CD4-positive, alpha-beta memory T cell (primary cell): ENCODE measurements at places on chromosomes 3 and 15. TPM values are rescaled to one million over a fixed set of nuclear protein-coding genes. Genes with fewer than 3 reads are reported as not detected.

RFC4 gene
- total RNA-seq = 24.6 TPM

- DNase-seq = no peak
These were observed 148.6 kb downstream of the ATP10A start for GRCh38 chr15:25714538-25714840.

ARGFX gene
- not detected for total RNA-seq

CCR4 gene
- 99.6 TPM for total RNA-seq

- DNase-seq = no peak
These were observed 168.9 kb downstream of the MYRIP start for GRCh38 chr3:39978308-39978707.

SLC12A1 gene
- not detected for total RNA-seq

DNA sequence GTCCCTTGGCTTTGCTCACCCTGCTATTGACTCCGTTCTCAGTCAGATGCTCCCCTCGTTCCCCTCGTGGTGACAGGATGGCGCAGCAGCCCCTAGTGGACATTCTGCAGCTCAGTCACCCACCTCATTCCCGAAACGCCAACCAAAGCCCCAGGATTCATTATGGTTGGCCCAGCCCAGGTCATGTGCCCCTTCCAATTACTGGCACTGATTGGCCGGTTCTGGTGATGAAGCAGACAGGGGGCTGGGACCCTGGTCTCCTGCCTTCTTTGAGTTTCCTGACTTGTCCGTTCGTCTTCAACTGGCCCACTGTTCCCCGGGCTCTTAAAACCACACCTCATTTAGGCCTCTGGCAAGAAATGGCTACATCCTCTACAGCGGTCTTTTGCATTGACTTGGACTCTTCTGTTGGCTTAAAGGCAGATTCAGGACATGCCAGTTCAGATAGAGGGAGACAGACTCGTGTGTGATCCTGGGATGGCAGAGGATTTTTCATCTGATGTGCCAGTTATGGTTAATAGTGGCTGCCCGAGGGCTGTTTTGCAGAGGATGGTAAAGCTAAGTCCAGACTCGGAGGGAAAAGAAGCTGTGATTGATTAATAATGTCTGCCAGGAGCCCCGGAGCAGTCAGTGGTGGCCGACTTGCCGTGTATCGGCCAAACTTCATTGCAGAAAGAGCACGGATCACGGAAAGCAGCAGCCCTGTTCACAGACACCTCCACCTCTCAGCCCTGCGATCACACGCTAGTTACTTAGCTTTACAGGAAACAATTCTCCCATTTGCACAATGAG lies 37.8 kb downstream of the LSM3 start:
- DNase-seq = peak; percentile 73

DNA sequence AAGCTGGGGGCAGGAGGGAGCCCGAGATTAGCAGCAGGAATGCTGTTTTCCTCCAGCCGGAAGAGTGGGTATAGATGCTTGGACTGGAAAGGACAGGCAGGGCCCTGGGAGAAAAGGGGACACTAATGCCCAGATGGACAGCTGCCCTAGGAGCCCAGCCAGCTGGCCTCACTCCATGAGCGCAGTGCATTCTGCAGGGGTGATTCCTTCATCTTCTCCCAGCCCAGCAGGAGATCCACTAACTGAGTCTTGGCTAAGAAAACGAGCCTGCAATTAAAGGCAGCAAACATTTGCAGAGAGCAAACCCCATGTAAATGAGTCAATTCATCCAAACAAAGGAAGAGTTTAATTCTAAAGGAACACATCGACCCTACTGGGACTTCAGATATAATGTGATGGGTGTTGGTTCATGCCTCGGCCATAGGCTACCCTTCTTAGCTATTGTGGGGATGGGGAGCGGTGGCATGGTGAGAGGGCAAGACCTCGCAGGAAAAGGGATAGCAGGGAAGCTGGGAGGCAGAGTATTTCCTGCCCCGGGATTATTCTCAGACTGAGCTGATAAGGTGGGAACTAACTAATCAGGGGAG lies 13.3 kb upstream of the MINAR1 start:
- DNase-seq = no peak

PPP2R3A gene
- total RNA-seq = 0.81 TPM

GRCh38 chr3:181735911-181736310 lies 24.2 kb downstream of the SOX2 start:
- DNase-seq = no peak

DNA sequence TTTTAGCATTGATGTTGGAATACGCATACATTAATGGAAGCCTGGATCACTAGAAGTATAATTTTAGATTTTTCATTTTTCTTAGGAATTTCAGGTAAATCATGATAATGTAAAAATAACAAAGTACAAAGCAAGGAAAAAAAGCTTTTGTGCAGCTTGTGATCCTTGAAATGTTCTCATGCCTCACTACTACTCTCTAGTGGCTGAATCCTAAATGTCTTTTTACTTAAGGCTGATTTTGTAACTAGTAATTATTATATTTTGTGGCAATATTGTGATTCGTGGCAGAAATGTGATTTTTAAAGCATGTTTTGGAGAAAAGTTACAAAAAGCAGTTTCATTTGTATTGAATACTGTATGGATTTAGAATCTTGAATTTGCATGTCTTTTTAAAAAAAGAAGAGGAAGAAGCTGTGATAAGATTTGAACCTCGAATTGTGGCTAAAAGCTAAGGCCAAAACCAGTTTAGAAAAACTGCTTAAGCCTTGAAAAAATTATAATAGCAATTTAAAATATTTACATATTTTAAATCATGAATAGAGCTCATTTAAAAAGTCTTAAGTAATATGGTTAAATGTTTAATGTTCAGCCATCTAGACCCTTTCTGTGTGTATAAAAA lies 39.0 kb downstream of the U2SURP start:
- DNase-seq = no peak

- peak; percentile 26 for DNase-seq
These were observed 593.4 kb upstream of the TGFBR2 start for GRCh38 chr3:30012941-30013543.

- no peak for DNase-seq
These were observed 41.9 kb downstream of the MRPS25 start for GRCh38 chr3:15023249-15023648.

DNA sequence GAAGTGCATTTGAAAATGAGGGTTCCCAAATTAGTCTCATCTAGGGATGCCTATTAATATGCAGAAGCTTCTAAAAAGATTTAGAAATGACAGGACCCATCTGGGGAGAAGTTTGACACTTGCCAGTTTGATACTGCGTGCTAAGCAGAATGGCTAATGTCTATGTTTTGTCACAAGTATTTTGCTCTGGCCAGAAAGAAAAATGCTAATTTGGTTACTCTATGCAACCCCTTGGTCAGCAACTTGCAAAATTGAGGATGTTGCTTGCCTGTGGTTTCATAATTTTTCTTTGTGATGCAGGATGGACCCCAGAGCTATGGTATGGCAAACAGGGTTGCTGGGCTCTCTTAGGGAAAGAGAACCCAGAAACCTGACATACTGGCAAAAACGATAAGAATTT lies 148.2 kb downstream of the FMN1 start:
- no peak for DNase-seq

GRCh38 chr3:130700541-130700940 lies 46.1 kb downstream of the PIK3R4 start:
- no peak for DNase-seq

DNA sequence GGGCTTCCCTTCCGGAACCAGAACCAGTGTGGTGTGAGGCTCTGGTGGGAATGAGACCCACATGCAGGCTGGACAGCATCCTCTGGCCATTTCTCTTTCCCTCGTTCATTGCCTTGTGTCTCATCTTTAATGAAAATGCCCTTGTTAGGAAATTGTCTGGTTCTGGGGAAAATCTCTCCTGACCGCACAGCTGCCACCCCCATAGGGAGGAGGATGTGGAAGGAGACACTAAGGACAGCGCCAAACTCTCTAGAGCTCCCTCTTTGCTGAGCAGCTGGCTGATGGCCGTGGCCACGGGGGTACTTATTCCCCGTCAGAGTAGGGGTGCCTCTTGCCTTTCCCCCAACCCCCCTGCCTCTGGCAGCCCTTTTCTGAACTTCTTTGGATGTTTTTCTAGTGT lies 297.6 kb upstream of the C2CD4B start:
- no peak for DNase-seq

GRCh38 chr3:10599444-10599843 lies 94.1 kb upstream of the ATP2B2 start:
- DNase-seq = no peak

GRCh38 chr15:66772604-66773128 lies 70.6 kb downstream of the SMAD6 start:
- DNase-seq = no peak

DNA sequence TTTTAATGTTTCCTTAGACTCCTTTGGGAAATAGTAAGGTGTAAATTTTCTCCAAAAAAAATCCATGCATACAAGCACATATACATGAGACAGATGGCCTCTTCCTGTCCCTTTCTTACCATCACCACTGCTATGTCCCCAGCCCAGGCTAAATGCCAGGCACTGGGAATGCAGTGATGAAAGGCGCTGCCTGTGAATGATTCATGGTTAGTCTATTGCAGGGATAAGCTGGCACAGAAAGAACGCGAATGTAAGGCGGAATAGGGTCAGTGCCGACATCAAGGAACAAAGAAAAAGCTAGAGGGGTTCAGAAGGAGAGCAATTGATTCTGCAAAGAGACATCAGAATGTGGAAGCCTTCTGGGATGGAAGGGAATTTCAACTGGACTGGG lies 36.2 kb upstream of the CFAP161 start:
- DNase-seq = no peak

TRAK1 gene
- 15.9 TPM for total RNA-seq
